Kidney (tissue), 22 donors: ENCODE measurements at places on chromosomes 16 and 17. TPM values are rescaled to one million over a fixed set of nuclear protein-coding genes. Genes with fewer than 3 reads are reported as not detected.

SPPL2C gene
- polyA plus RNA-seq, result not detected

PIK3R5 gene
- polyA plus RNA-seq, result 0.45 TPM

DNA sequence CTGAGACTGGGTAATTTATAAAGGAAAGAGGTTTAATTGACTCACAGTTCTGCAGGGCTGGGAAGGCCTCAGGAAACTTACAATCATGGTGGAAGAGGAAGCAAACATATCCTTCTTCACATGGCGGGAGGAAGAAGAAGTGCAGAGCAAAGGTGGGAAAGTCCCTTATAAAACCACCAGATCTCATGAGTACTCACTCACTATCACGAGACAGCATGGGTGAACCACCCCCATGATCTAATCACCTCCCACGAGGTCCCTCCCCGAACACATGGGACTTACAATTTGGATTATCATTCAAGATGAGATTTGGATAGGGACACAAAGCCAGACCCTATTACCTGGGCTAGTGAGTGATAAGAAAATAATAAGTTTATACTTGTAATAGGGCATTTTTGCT lies 70.6 kb upstream of the HS3ST2 start:
- DNase-seq, result no peak

DNA sequence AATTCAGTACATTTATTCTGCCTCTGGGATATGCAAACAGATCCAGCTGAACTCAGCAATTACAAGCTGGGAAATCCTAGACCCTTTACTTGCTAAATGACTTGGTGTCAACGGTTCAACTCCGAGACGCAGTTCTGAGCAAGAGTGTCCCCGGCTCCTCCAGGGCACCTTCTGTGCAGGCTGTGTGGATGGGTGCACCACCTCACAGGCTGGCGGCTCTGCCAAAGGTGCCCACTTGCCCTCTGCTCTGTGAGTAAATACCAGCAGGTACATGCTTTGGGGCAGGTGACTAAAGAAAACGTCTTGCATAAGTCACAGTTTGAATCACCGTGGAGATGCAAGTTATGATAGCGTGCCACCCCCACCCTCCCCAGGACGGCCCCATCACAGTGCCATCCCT lies 23.3 kb downstream of the MAP1LC3B start:
- no peak for DNase-seq

DNA sequence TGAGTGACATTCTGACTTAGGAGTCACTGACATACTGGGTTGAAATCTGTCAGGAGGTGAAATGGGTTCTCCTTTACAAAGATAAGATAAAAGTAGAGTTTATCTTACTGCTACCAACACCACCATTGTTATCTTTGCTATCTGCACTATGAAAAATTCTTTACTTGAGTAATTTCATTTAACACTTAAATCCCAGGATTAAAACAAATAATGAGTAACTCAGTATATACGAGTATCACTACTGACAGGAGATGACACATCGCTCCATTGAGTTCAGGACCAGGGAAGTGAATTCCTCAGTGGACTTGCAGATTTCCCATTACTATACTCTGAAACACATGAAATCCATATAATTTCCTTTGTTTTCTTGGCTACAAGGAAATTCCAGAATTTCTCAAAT lies 242.1 kb upstream of the NLRP1 start:
- DNase-seq, result no peak

GRCh38 chr16:67238806-67239470 lies 8.3 kb downstream of the FHOD1 start:
- DNase-seq, result peak; percentile 40

- DNase-seq, result peak; percentile 12
These were observed 13.3 kb downstream of the GGA2 start for GRCh38 chr16:23496821-23497542.

GRCh38 chr16:12182212-12182611 lies 205.7 kb downstream of the SNX29 start:
- DNase-seq, result no peak

- peak; percentile 86 for DNase-seq
These were observed 13.0 kb downstream of the ENGASE start for GRCh38 chr17:79087428-79088143.

GRCh38 chr17:62787366-62787765 lies 20.7 kb downstream of the MARCHF10 start:
- no peak for DNase-seq

DNA sequence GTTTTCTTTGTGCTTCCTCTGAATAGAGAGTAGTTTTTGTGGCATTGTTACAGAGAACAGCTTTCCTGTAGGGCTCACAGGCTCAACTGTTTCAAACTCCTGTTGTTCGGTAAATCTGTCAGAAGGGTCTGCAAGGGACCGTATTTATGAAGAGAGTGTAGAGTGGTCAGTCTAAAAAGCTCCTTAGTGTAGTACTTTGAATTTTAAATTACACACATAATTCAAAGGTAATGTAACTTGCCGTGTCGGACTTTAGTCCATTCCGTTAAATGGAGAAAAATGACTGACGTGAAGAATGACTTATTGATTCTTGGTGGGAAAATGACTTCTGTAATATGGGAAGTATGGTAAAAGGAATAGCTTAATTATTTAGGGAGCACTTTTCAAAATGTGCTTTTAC lies 190.9 kb downstream of the WWOX start:
- DNase-seq, result peak; percentile 36

GRCh38 chr17:32496395-32497073 lies 9.7 kb downstream of the CDK5R1 start:
- DNase-seq, result no peak

DNA sequence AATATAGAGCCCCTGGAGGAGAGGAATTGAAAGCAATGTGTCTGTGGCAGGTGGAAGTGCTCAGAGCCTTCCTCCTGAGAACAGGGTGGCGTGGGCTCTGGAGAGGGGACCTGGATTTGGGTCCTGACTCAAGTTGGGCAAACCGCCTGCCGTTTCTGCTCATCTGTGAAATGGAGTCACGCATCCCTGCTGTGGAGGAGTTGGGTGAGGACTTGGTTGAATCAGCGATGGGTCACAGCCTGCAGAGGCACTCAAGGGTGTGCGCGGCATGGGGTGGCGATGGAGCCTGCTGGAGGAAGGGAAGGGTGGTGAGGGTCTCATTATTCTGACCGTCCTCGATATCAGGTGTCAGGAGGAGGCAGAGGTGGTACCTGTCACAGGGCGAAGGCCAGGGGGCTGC lies 3.1 kb downstream of the ADAD2 start:
- no peak for DNase-seq

DNA sequence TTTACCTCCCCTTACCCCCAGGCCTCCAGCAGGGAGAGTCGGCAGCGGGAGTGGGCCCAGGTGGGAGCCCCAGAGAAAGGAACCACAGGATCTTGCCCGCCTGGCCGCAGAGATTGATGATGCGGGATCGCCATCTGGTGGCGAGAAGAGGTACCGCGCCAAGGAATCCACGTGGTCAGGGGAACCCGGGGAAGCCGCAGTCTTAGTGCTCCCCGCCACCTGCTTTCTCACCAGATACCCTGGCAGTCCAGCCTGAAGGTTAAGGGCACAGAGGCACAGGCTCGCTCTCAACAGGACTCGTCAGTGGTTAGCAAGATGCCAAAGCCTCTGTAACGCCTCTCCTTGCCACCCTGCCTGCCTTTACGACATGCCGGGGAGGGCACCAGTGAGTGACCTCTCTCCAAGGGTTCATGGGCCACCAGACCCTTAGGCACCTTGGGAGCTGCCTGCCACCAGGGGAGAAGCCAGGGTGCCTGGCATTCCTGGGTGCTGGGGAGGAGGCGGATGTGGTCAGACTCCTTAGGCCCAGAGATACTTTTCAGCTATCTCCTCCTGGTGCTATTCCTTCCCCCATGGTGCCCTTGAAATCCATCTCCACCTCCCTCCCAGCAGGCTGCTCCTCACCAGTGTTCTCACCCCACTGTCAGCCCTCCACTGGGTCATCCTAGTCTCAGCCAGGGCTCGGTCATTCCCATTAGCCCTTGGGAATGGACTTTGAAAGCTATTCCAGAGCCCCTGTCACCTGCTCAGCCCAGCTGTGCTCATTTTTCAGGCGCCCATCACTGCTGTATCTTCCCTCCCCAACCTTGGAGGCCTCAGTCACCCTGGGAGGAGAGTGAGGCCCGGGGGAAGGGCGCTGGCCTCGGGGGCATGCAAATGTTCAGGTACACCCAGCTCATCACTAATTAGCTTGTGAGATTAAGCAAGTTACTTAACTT lies 5.5 kb upstream of the RHBDF2 start:
- peak; percentile 87 for DNase-seq
